Stimulated activated CD4-positive, alpha-beta T cell treated with anti-CD3 and anti-CD28 coated beads, TNF-alpha, amount 100 ng/mL, for 1 hour (primary cell): ENCODE measurements at places on chromosomes 4 and X.

GRCh38 chrX:41189156-41189555 is 103.9 kb downstream of the USP9X start:
- DNase-seq, result no peak

- DNase-seq, result no peak
Observed at GRCh38 chr4:167020410-167020809, 213.9 kb downstream of the SPOCK3 start.

GRCh38 chr4:99234331-99235010 is 15.4 kb upstream of the ADH6 start:
- no peak for DNase-seq

GRCh38 chr4:119080721-119081541 is 54.7 kb upstream of the MYOZ2 start:
- no peak for DNase-seq

DNA sequence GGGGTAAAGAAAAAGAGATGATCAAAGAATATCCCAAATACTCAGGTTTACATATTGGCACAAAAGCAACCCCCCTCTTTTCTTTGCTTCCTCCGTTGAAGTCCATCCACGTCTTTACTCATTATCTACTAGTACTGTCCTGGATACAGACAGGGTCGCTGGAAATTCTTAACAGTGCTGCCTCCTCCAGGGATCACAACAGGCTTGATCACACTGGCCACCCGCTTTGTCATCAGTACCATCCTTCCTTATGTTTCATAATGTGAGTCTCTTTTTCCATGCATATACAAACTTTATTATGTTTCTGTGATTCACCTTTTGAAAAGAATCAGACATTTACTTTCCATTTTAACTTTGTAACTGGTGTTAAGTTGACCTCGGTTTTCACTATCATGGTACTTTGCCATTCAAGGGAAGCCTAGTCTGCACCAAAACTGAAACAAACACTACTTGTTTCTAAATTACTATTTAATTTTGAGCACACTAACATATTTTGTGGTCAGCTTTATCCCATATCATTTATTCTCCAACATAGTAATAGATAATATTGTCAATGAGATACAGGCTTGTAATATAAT is 387.5 kb upstream of the PPP1R2C start:
- DNase-seq, result no peak

GRCh38 chrX:45900766-45901615 is 644.2 kb downstream of the ZNF674 start:
- DNase-seq, result no peak

GRCh38 chrX:41382714-41383645 is 49.0 kb downstream of the DDX3X start:
- no peak for DNase-seq

DNA sequence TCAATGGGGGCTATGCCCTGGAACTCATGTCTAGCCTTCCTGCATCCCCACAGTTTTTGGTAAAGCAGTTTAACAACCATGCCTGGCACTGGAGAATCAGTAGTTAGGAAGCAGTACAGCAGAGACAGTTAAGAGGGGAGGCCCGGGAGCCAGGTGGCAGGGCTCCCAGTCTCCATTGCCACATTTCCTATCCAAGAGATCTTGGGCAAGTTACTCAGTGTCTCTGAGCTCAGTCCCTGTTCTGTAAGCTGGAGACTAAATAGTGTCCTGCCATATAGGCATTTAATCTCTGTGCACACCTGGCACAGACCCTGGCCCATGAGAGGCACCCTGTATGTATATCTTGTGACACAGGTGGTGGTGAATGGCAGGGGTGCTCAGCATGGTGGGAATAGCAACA is 156.1 kb upstream of the EOLA2 start:
- DNase-seq, result no peak

DNA sequence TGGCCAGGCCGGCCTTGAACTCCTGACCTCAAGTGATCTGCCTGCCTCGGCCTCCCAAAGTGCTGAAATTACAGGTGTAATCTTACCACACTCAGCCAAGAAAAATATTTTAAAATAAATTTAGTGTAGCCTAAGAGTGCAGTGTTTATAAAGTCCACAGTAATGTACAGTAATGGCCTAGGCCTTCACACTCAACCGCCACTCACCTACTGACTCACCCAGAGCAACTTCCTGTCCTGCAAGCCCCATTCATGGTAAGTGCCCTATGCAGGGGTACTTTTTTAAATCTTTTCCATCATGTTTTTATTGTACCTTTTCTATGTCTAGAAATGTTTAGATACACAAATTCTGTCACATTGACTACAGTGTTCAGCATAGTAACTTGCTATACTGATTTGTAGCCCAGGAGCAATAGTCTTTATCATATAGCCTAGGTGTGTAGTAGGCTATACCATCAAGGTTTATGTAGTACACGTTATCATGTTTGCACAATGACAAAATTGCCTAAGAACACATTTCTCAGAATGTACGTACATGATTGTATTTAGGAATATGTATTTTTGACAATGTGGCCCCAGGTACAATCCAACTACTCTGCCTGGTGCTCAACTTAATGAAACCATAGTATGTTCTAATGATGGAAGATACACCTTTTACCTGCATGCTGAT is 455.2 kb downstream of the PCDH7 start:
- no peak for DNase-seq

DNA sequence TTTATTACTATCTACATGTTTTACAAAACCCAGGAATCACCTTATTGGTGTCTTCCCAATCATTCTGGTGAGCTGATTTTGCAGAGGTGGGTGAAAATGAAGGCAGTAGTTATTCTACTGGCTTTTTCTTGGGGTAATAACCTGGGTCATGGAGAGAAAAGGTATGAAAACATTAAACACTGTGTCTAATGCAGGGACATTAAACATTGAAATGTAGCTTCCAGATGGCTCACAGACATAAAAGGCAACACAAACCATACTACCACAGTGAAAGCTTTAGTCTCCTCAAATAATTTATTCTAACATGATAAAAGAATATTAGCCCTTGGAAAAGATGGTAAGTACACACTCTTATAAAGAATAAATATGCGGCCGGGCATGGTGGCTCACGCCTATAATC is 8.0 kb downstream of the SETD7 start:
- no peak for DNase-seq

DNA sequence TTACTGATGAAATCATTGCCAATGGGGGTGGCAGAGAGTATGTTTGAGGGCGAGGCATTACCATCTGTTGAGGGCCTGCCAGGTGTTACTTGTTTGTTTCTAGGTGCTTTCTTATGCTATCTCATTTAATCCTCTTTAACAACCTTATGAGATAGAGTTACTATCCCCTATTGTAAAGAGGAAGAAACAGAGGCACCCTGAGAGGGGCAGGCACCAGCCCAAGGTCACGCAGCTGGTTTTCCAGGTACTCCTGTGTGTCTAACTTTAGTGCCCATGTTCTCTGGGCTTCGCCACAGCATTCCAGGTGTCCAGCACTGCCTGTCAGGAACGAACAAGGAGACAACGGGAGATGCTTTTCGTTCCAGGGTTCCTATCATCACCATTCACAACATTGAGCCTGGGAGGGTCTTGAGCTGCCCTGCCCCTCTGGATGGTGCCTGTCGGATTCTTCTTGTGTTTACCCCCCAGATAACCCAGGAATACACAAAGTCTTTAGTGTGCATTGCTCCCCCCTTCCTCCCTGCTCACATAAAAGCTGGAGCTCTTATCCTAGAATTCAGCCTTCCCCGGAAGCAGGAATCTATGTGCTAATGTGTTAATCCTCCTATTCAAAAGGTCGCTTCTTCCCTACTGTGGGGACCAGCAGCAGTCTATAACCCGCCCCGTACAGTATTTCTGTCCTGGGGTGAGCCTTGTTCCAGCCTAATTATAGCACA is 24.9 kb upstream of the GPC4 start:
- DNase-seq, result no peak

- DNase-seq, result no peak
Observed at GRCh38 chr4:126230269-126230668, 915.5 kb downstream of the FAT4 start.

GRCh38 chr4:73847526-73848182 is 5.4 kb upstream of the PF4V1 start:
- no peak for DNase-seq

GRCh38 chr4:2834001-2834921 is 9.4 kb upstream of the ADD1 start:
- DNase-seq, result no peak

DNA sequence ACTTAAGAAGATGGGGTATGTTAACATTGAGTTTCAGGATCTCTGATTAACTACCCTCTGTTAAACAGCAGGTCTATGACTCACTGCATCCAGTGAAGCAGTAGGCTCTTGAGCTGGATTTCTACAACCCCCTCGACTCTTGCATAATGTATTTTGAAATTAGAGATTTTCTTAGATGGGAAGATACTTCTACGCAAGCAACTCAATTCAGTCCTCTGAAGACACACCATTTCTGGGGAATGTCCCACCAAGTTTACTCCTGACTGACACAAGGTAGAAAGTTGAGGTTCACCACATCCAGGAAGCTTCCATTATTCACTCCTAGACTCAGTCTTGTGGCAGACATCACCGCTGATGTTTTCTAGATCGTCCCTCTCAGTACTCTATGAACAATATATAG is 12.9 kb downstream of the PALLD start:
- DNase-seq, result no peak

GRCh38 chr4:18105030-18106011 is 83.8 kb upstream of the LCORL start:
- no peak for DNase-seq

DNA sequence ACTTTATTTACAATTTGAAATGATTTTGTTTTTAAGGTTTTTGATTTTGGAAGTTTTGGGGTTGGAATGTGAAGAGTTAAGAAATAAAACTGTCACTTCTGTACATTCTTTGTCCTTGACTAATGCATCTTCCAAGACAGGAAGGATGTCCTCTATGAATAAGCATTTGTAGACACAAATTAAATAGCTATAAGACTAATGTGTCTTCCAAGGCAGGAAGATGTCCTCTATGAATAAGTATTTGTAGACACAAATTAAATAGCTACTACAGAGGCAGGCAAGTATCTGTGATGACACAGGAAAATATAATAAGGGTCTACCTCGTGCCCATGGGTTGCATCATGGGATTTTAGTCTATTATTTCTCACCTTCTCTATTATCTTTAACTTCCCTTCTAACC is 14.5 kb downstream of the PRSS48 start:
- no peak for DNase-seq

- no peak for DNase-seq
Observed at GRCh38 chr4:132479543-132479942, 669.6 kb upstream of the PCDH10 start.

DNA sequence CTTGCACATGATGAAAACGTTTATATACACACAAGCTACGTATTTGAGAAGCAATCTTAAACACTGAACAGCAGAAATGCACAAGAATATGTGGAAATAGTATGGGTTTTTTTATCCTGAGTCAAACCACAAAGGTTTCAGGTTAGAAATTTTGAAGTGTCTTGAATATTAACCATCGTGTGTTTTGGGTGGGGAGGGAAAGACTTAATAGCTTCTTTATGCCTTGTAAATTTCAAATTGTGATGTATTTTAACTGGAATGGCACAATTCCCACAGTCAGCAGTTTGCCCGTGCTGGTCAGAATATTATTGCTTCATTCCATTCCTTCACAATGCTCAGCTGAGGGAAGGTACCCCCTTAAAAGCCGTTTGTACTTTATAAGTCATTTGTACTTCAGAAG is 67.4 kb upstream of the WDR1 start:
- no peak for DNase-seq

GRCh38 chr4:68569466-68570121 is 6.5 kb downstream of the UGT2B17 start:
- no peak for DNase-seq

- DNase-seq, result no peak
Observed at GRCh38 chr4:77734928-77735327, 84.2 kb downstream of the CNOT6L start.

DNA sequence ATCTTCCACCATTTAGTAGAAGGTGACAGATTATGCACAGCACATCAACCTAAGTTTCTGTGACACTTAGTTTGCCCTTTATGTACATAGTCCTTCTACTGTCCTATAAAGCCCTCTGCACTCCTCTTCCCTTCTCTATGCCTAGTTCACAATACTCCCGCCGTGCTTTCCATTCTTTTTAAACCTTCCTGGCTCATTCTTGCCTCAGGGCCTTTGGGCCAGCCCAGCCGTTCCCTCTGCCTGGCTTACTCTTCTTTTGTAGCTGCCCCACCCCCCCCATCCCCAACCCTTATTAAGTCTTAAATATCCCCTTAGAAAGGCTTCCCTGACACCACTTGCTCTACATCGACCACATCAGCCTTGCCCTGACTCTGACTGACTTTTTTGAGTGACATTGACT is 33.0 kb downstream of the SGMS2 start:
- DNase-seq, result no peak
